Substantia nigra (tissue), 51 donors: ENCODE measurements at places on chromosomes 3 and 15.

GRCh38 chr3:76264911-76265310 is 479.6 kb upstream of the ZNF717 start:
- no peak for DNase-seq

DNA sequence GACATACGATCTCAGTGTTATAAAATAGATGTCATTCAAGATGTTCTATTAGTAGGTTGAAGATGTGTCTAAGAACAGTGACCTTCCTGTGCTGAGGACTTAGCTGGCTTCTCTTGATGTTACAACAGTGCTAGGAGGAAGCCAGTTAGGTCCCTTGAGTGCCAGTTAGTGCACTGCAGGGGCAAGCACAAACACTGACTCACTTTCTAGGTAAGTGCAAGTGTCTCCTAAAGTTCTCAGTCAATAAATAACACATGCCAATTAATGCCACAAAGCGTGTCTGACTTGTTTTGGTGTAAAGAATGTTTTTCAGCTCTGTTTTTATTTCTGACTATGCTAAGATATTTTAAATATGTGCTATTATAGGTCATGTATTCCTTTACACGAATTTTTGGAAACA is 211.8 kb downstream of the NAALADL2 start:
- no peak for DNase-seq

- no peak for DNase-seq
Measured at GRCh38 chr3:54604495-54604894, 323.4 kb downstream of the LRTM1 start.

- no peak for DNase-seq
Measured at GRCh38 chr3:89565098-89565497, 457.7 kb downstream of the EPHA3 start.

DNA sequence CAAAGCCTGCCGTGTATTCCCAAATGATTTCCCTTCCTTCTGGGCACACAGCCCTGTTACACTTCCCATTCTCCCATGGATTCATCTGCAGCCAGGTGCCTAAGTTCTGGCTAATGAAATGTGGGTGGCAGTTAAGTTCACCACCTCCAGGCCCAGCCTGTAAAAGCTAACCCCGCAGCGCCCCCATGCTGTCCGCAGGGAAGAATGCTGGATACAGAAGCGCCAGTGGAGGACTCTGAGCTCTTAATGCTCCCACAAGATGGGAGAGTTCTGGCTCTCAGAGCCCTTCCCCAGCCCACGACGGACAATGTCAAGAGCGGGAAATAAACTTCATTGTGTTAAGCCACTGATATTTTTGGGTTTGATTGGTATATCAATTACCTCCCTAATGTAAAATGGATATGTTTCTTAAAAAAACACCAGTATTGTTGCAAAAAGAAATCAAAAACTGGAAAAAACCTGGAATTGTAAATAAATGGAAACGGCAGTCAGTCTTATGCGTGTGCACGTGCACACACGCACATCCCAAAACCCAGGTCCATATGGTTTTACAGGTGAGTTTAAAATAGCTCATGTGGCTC is 37.7 kb upstream of the FGD5 start:
- no peak for DNase-seq

DNA sequence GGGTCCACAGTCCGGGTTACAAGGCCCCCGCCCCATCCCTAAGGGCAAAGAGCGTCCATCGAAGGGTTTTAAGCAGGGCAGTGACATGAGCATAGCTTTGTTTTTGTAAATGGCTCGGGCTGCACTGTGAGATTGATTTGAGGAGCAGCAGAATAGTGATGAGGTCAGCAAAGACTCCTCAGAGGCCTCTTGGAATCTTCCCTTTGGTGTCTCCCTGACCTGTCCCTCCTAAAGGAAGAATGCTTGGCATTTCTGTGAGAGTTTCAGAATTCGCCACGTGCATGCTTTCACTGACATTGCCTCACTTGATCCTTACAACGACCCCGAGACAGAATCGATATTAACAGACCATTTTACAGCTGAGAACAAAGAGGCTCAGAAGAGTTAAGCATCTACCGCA is 20.3 kb downstream of the LAMP3 start:
- no peak for DNase-seq

DNA sequence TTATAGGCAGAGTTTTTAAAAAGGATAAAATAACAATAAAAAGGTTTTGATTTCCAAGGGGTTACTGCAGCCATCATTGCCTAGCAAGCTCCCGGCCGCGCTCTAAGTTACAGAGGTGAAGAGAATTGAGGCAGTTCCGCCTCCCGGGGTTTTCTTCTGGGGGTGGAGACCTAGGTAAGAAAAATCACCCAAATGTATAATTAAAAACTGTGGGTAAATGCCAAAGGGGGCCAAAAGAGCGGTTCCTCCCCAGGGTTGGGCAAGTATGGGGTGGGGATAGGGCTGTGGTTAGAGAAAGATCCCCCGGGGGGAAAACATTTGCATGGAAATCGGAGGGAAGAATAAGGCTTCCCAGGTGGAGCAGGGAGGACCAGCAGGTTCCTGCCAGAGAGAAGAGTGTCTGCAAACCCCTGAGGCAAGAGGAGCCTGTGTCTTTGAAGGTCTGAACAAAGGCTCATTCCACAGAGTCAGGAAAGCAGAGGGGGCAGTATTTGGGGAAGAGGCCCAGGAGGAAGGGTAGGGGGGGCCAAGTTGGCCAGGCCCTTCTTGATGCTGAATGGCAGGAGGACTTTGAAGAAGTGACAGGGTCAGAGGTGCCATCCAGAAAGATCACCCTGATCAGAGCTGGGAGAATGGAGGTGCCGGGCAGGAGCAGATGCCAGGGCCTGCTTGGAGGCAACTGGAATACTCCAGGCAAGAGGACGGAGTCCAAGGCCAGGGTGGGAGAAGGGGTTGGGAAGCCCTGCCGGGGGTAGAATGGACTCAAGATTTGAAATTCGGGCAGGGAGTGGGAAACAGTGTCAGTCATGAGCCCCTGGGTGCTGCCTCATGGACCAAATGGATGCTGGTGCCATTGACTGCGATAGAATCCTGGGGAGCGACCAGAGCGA is 152.9 kb upstream of the RGMA start:
- DNase-seq: no peak

DNA sequence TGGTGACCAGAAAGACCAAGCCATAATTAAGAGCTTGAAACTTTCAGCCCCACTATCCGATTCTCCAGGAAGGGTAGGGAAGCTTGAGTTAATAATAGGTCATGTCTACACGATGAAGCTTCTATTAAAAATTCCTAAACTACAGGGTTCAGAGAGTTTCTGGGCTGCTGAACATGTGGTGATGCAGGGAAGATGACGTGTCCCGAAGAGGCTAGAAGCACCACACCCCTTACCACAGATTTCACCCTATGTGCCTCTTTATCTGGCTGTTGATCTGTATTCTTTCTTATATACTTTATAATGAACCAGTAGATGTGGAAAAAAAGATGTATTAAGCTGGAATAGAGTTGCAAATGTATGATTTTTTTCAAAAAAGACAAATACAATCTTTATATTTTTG is 473.4 kb downstream of the NLGN1 start:
- no peak for DNase-seq

DNA sequence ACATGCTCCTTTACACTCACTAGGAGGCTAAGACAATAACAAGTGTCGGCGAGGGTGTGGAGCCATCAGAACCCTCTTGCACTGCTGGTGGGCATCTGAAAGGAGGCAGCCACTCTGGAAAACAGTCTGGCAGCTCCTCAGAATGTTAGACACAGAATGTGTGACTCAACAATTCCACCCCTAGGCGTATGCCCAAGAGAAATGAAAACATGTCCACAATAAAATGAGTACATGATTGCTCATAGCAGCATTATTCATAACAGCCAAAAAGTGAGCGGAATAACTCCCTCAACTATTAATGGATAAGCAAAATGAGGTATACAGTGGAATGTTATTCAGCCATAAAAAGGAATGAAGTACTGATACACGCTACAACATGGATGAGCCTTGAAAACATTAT is 57.8 kb downstream of the WNT7A start:
- no peak for DNase-seq

DNA sequence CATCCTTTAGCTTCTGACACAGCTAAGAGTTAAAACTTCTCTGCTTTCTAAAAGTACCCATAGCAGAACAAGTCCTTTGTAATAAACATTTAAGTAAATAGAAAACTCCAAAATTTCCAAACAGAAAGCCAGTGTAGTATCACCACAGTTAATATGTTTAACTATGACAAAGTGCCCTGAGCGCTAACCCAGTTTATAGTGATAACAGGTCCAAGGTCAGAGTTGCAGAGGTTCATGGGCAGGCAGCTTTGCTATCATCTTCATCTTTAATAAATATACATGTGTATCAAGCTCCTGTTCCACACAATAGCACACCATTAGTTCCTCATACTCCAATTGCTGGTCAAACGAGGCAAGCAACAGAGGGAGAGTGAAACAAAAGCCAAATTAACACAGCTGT is 12.4 kb upstream of the TOP2B start:
- no peak for DNase-seq

GRCh38 chr15:60704717-60705116 is 225.8 kb upstream of the ICE2 start:
- DNase-seq: no peak

- DNase-seq: no peak
Measured at GRCh38 chr3:122576174-122576940, 1.1 kb upstream of the PARP15 start.

DNA sequence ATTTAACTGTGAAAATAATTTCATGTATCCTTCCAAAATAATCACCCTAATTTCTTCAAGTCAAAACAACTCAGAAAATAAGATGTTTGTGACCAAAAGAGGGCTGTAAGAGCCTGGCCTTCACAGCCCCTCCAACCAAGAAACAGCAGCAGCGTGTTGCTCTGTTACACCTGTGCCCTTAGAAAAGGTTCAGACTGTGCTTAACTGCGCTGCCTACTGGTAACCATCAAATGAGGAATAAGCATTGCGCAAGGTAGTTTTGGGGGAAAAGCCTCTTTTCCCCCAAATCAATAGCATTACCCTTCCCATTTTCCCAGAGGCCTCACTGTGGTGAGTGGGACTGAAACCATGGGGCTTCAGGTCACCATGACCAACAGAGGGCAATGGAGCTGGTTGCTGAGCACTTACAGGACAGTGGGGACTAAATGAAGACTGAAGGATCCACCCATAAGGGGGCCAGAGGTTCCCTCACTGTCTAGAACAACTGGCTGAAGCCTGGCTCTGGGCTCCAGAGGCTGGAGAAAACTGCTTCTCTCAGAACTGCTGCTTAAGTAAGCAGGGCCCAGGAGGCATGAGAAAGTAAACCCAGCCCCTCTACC is 110.7 kb downstream of the PLCH1 start:
- DNase-seq: no peak

DNA sequence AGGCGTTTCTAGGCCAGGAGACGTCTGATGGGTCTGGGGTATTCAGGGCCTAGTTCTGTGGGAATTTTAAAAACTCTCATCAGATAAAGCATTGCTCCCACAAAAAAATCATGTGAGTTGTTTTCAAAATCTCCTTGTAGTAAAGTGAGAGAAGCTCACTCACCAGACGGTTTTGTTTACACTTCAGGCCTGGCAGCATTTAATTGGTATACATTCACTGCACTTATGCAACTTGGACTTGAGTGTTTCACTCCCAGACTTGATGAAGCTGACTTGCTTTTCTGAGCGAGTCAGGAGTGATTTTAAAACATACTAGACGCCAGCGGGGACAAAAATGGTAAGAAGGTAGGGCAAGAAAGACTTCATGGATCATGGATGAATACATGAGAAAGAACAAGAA is 75.2 kb downstream of the SLCO3A1 start:
- no peak for DNase-seq

GRCh38 chr3:41224120-41224806 is 25.0 kb downstream of the CTNNB1 start:
- DNase-seq: no peak

DNA sequence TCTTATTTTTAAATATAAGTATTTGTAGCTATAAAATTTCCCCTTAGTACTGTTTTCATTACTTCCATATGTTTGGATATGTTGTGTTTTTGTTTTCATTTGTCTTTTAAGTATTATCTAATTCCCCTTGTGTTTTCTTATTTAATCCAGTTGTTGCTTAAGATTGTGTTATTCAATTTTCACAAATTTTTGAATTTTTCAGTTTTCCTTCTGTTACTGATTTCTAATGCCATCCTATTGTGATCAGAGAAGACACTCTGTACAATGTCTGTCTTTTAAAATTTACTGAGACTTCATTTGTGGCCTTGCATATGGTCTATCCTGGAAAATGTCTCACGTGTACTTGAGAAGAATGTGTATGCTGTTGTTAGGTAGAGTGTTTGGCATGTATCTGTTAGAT is 795.6 kb upstream of the CFAP20DC start:
- no peak for DNase-seq

- DNase-seq: no peak
Measured at GRCh38 chr3:73504239-73504638, 120.5 kb downstream of the PDZRN3 start.

DNA sequence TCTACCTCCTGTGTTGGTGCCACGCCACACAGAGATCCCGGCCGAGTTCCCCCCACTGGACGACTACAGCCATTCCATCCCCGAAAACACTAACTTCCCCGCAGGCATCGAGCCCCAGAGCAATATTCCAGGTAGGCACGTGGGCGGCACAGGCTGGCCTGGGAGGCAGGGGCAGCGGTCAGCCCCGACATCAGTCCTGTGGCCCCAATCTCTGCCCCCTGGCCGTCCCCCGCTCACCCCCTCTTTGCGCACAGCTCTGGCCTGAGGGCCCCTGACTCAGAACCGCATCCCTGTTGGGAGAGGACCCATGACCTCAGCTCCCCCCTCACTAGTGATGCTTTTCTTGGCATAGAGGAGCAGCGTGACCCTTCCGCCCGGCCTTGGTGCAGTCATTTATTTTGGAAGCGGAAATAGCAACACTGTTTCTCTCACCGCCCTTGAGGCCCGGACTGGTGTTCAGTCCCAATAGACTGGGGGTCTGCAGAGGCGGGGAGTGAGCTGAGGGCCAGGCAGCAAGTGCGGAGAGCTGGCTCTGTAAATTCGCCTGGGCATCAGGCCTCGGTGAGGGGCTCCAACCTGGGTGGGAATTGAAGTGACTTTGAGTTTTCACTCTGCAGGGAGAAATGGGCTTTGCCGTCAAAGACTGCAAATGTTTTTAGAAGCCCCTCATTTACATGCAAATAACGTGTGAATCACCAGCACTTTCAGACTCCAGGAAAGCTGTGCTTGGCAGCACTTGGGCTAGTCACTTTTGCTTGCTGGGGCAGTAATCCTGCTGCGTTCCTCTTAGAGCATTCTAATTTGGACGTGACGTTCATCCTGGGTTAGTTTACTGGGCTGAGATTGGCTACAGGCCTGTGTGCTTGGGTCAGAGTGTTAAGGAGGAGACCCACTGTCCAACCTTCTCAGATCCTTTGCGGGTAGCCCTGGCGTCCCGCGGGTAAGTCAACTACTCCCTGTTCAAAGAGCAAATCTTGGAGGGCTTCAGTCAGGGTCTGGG is 88.9 kb downstream of the AAGAB start:
- DNase-seq: no peak

- DNase-seq: no peak
Measured at GRCh38 chr15:91864664-91865063, 11.2 kb downstream of the SLCO3A1 start.
